H4 (cell line): ENCODE measurements at places on chromosomes 11 and 22.
A peak's percentile ranks its signal among the peaks of the same experiment; 100 is the strongest.

- DNase-seq = no peak
Observed at GRCh38 chr11:117686711-117687110, 110.3 kb downstream of the DSCAML1 start.

DNA sequence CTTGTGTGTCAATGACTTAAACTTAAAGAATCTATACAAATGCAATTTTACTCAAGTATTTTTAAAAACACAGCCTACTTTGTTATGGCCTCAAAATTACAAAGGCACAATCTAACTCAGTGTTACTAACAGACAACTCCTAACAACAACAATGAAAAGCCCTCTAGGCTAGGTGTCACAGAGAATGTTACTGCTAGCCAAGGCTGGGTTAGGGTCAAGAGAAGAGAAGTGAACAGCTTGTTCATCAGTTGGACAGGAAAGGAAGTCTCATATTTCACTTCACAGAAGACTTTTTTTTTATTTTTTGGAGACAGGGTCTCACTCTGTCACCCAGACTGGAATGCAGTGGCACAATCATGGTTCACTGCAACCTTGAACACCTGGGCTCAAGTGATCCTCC is 26.0 kb downstream of the CLDN25 start:
- DNase-seq = no peak

DNA sequence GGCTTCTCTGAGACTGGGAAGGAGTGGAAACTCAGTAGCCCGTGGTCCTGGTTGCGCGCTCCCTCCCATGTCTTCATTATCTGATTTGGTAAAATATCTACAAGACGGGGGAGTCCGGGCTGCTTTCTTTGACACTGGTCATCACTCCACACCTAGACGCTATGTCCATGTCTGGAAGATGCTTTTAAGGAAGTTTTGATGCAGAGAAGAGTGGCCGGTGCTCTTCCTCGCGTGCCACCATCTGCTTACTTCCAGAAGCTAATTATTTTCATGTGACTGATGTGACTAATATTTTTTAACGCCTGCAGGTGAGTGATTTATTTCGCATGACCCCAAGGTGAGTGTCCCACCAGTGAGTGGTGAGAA is 339 bp upstream of the TRIM21 start:
- DNase-seq = no peak

DNA sequence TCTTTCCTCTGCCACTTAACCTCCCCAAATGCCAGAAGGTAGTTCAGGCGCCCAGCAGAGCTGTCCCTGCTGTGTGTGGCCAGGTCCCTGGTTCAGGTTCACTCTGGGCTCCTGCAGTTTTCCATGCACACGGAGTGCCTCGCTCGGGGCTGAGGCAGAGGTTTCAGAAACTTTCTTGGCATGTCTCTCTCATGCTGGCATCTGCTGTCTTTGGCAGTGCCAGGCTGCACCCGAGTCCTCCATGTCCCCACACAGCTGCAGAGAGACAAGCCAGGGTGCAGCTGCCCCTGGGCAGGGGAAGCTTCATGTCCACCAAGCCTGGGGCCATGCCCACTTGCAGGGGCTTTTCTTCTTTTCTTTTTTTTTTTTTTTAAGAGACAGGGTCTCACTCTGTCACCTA is 7.0 kb upstream of the NEFH start:
- no peak for DNase-seq

GRCh38 chr11:59680287-59681154 is 11.7 kb upstream of the PATL1 start:
- DNase-seq = peak; percentile 68

DNA sequence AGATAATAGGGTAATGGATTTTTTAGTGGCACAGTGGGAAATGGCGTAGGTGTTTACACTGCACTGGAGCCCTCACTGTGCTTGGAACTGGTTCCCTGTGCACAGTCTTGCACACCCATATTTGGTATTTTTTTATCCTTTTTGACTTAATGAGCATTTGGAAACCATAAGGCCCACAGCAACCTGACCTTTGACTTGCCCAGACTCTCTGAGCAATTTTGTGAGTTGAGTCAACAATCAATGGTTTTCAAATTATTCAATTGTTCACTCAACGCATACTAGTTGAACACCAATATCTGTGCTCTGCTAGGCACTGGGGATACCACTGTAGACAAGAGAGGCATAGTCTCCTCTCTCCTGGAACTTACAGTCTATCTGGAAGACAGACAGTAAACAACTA is 14.3 kb downstream of the CD44 start:
- no peak for DNase-seq
